Activated T-helper 1 cell treated with anti-CD3 and anti-CD28 coated beads, Interleukin-2, amount 50 U/mL, for 16 hours (primary cell): ENCODE measurements at places on chromosomes 1 and 21.

- DNase-seq, result no peak
These were observed 177.7 kb downstream of the ADSS2 start for GRCh38 chr1:244273845-244274619.

GRCh38 chr1:2801046-2801445, 447 bp downstream of the TTC34 start:
- DNase-seq, result no peak

GRCh38 chr1:165152727-165153126, 203.8 kb downstream of the LMX1A start:
- DNase-seq, result no peak

- no peak for DNase-seq
These were observed 18.9 kb downstream of the CTNNBIP1 start for GRCh38 chr1:9891207-9891606.

DNA sequence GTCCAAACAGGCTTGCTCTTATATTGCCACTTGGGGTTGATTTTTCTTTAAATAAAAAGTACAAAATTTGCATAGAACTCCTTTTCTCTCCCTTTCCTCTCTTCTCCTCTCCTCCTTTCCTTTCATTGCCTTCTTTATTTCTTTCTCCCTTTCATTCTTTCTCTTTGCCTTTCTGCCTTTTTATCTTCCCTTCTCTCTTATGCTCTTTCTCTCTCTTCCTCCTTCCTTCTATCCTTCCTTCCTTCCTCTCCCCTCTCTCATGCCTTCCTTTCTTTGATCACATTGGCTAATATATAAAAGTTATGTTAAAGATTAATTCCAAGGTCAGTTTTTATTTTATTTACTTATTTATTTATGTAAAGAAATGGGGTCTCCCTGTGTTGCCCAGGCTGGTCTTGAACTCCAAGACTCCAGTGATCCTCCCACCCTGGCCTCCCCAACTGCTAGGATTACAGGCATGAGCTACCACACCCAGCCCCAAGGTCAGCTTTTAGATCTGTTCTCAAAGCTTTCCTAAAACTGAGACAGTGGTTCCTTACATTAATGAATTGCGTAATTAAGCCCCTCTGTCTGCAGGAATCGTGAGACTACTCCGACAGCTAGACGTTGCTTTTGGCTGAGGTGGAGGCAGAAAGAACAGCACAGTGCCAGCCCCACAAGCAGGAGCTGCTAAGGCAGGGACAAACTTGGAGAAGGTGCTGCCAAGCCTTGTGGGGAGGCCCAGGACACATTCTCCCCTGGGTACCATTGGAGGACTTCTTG, 361.9 kb downstream of the SIPA1L2 start:
- DNase-seq, result no peak

- DNase-seq, result no peak
These were observed 30.5 kb upstream of the WNT2B start for GRCh38 chr1:112478314-112478713.

DNA sequence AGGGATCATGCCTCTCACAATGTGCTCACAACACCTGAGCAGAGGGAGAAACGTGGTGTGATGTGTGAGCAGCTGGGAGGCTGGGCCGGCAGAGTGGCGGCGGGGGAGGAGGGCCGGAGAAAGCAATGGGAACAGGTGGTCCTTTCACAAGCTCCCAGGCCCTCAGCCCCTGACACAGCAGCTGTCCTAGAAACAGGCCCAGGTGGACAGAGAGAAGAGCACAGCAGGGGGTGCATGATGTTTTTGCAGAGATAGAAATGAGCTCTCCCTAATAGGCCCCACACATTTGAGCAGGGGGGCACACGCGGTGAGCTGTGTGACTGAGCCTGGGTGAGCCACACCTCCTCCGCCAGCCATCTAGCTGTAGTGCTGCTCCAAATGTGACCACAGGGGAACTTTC, 7.6 kb upstream of the RGS16 start:
- DNase-seq, result no peak

- no peak for DNase-seq
These were observed 10.9 kb upstream of the SSBP3 start for GRCh38 chr1:54417123-54417522.

DNA sequence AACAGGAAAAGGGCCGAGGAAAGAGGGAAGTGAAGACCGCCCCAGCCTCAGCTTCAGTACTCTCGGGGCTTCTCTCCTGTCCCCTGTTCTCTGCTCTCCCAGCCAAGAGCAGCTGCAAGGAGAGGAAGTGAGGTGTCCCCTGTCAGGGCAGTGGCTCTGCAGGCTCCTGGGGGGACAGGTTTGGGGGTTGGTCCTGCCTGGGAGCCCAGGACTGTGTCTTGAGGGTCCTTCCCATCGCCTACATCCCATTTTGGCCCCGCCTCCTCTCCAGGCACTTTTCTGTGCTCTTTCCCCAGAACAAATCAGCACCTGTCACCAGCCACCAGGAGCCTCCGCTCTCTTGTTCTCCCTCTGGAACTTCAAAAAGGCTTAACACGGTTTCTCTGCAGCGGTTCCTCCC, 82.6 kb downstream of the VWA5B1 start:
- no peak for DNase-seq

GRCh38 chr1:55326496-55327243, 111.5 kb upstream of the USP24 start:
- DNase-seq, result no peak

DNA sequence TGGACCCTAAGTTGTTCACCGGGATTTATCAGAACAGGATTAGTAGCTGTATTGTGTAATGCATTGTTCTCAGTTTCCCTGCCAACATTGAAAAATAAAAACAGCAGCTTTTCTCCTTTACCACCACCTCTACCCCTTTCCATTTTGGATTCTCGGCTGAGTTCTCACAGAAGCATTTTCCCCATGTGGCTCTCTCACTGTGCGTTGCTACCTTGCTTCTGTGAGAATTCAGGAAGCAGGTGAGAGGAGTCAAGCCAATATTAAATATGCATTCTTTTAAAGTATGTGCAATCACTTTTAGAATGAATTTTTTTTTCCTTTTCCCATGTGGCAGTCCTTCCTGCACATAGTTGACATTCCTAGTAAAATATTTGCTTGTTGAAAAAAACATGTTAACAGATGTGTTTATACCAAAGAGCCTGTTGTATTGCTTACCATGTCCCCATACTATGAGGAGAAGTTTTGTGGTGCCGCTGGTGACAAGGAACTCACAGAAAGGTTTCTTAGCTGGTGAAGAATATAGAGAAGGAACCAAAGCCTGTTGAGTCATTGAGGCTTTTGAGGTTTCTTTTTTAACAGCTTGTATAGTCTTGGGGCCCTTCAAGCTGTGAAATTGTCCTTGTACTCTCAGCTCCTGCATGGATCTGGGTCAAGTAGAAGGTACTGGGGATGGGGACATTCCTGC, 3.9 kb upstream of the OLFML3 start:
- DNase-seq, result no peak

GRCh38 chr21:41258617-41259016, 58.0 kb upstream of the FAM3B start:
- no peak for DNase-seq

DNA sequence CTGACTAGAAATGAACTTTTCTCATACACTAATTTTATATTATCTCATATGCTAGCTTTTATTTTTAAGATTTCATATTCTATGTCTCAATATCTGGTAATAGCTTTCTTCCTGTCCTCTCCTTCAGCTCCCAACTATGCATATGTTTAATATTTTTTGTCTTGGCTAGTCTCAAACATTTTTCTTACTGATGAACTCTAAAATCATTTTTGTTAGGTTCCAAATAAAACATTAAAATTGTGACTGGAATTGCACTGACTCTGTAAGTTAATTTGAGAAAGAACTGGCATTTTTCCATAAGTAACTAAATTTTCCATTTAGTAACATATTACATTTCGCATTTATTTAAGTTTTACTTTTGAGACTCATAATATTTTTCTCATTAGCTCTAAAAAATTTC, 368.5 kb upstream of the DPYD start:
- no peak for DNase-seq

- DNase-seq, result no peak
These were observed 5.3 kb downstream of the GABRD start for GRCh38 chr1:2024451-2024850.
